ENCODE measurements at places on chromosomes 1 and 21.

DNA sequence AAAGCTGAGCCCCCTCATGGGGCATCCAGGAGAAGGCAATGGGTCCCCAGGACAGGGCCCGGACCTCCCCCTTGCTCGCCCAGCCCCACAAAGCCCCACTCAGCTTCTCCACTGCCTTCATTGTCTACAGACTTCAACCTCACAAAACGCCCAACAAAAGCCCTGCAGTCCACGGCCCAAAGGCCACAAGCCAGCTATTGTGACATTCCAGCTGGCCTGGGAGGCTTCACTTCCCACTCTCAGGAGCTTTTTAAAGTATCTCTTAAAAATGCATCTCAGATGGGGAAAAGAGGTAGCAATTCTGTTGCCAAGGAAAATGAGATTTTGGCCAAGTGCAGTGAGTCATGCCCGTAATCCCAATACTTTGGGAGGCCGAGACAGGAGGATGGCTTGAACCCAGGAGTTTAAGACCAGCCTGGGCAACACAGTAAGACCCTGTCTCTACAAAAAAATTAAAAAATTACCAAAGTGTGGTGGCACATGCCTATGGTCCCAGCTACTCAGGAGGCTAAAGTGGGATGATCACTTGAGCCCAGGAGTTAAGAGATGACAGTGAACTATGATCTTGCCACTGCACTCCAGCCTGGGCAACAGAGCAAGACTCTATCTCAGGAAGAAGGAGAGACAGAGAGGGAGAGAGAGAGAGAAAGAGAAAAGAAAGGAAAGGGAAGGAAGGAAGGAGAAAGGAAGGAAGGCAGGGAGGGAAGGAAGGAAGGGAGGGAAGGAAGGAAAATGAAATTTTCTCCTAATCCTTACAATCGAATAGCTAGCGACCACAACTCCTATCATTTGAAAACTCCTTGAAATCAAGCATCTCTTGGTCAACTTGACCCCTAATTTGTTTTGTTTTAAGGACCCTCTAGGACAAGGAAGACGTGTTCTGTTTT lies 31.4 kb upstream of the TARDBP start:
- DNase-seq = no peak

GRCh38 chr21:17540530-17540929 lies 27.7 kb downstream of the CXADR start:
- DNase-seq = no peak

DNA sequence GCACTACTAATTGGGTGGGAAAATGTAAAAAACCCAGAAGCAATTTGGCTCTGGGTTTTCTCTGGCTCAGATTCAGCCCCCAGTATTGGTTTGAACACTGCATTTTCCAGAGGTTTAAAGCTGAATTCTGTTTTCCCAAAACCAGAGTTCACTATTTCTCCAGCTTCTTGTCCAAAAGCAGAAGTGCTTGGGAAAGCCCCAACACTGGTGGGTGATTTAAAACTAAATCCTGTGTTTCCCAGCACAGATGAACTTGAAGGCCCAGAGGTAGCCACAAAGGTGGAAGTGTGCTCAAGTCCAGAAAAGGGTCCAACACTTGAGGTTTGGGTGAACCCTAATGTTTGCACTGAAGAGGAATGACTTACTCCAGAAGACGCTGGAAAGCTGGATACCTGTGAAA lies 678 bp downstream of the MCM3AP start:
- DNase-seq = no peak

DNA sequence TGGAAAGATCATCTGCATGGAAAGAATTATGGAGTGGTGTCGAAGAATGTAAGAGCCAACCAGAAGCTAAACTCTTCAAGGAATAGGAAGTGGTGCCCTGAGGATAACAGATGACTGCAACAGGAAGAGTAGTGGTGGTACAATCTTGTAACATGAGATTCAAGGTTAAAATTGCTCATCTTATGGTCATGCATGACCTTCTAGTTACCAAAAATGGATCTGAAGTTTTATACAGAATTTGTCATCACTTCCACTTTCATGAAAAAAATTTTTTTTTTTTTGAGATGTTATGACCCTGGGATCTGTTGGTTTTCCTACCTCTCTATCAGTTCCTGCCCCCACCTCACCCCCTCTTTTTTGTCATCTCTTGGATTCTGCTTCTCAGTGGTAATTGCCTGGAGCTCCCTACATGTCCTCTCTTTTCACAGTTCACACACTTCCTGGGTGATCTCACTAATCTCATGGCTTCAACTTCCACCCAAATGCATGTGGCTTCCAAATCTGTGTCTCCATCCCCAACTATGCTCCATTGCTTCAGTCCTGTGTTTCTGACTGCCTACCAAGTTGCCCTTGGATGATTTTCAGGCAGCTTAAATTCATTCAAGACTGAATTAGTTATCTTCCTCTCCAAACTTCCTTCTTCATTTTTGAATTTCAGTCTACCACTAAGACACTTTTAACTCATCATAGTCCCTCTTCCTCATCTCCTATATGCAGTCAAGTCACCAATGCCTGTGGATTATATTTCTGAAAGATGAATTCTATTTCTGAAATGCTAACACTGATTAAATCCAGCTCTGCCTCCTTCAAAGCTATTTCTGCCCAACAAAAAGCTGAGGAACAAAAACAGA lies 48.4 kb downstream of the SLAMF6 start:
- peak; percentile 54 for DNase-seq

DNA sequence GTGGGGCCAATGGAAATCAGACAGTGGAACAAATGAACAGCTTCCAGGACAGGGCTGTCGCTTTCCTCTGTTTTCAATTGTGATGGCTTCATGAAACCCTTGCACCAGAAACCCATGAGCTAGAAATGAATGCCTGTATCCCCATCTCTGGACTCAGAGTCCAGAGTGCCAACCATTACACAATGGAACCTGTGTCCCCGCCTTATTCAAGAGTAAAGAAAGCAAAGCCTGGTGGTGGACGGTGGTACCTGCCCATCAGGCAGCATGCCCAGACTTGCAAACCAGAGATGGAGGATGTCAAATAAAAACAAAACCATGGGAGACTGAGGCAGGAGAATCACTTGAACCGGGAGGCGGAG lies 4.4 kb upstream of the CAPN2 start:
- DNase-seq = no peak

- DNase-seq = no peak
Measured at GRCh38 chr1:48069662-48070395, 72.6 kb upstream of the TRABD2B start.

- no peak for DNase-seq
Measured at GRCh38 chr21:39984286-39984991, 117.2 kb downstream of the PCP4 start.

DNA sequence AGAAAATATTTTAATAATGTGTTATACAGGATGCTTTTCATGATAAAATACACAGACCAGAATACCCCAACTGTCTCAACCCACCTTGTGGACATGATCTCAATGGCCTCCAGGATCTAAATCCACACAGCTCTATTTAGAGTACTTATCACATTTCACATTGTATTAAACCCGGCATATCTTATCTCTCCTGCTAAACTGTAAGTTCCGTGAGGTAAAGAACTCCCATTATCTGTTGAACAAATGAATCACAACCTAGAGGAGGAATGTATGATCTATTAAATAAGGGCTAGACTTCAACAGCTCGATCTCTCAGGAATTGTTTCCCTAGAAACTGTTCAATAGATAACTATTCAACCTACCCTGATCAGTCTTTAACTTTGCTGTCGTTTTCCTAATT lies 6.9 kb downstream of the ETV3 start:
- DNase-seq = no peak

- no peak for DNase-seq
Measured at GRCh38 chr1:168121401-168122011, 15.2 kb downstream of the GPR161 start.

- no peak for DNase-seq
Measured at GRCh38 chr1:228747301-228747935, 12.1 kb downstream of the RHOU start.

DNA sequence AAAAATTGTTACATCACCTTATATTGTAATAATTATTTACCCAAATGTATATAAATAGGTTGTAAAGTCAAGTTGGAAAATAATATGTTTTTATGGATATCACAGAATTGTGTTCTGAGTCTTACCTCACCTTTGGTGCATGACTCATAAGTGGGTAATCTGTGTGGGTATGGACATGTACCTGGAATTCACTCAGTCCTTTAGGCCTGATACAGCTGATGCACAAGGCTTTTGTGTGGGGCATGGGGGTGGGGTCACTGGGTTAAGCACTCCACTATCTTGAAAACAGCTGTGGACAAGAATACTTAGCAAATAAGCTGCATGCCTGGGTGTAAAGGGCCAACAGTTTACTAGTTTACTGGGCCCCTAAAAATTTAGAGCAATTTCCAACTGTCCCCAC lies 34.4 kb downstream of the INKA2 start:
- DNase-seq = no peak

GRCh38 chr1:108845991-108846390 lies 10.9 kb downstream of the AKNAD1 start:
- no peak for DNase-seq

GRCh38 chr1:169387399-169387798 lies 19.4 kb downstream of the BLZF1 start:
- no peak for DNase-seq

DNA sequence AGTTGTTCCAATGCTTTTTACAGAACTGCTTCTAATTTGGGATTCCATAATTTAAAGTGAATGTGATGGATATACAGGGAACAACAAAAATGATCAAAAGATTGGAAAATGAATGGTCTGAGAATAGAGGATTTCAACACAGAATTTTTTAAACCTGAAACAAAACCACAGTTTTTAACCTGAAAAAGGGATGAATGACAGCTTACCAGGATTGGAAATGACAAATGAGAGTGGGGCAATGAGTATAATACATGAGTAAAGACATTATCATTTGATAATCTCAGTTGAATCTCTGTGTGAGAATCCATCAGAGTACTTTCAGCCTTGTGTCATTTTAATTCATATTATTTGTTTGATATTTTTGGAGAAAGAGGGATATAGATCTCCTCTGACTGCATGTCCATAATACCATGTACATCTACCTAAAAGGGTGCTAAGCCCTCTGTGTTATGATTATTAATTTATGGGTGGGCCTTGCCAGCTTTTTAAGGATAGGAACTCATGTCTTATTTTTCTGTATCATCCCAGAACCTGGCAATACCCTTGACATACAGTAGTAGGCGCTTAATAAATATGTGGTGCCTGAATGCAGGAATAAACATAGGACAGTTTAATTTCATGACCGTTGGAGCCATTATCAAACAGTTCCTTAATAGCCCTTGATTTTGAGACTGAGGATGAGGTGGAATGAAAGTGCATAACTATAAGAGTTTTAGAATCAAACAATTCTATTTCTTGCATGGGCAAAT lies 12.4 kb upstream of the ATP6V1G3 start:
- DNase-seq = no peak

DNA sequence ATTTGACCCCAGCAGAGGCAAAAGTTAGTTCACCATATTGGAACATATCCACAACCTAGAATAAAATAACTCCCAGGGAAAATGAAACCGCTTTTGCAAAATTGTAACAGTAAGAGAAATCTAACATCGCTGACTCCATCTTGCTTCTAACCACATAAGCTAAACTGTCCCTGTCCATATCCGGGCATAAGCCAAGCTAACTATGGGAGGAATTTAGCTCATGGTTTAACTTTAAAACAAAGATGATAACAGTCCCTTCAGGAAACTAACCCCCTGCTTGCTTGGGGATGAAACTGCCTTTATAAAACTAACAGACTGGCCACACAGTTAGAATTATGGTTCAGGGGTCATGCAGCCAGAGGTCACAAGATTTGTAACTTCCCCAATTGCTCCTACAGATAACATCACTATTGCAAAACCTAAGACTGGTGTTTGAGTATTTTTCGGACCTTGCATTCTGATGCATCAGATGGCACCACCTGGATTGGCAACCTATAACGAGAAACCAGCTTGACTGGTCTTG lies 46.3 kb downstream of the TESK2 start:
- DNase-seq = no peak

DNA sequence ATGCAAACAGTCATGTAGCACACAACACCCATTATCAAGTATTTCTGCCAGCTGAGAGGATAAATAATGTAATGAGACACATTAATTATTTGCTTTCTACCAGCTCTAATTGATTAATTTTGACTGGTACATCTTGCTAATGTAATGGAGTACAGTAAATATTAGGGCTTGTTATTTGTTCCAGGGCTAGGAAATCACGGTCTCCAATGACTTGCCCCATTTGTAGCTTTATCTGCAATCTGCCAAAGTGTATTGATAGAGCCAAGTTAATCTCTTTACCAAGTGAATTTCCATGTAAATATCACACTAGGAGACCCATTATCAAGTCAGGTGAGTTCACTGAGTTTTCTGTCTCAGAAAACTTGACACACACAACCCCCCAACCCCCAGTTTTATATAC lies 55.1 kb downstream of the RGS13 start:
- DNase-seq = no peak

GRCh38 chr1:55592122-55592521 lies 377.0 kb upstream of the USP24 start:
- no peak for DNase-seq

- no peak for DNase-seq
Measured at GRCh38 chr1:226033991-226034390, 28.5 kb upstream of the H3-3A start.

DNA sequence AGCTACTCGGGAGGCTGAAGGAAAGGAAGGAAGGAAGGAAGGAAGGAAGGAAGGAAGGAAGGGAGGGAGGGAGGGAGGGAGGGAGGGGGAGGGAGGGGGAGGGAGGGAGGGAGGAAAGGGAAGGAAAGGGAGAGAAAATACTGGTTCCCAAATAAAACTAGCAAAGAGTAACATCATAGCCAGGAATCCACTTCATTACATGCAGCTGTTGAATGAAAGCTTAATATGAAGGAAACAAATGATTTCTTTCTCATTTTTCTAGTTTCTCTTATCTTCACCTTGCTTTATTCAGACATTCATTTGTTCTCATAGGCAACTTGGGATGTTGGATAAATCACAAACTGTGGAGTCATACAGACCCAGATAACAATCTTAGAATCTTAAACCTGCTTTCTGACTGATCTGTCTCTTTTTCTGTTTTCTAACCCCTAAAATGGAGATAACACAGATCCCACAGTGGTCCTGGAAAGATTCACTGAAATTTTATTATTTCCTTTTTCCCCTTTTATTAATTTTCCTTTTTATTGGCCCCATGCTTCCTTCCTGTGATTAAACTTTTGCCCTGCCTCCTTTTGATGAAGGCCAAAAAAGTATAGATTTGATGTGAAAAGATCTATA lies 52.5 kb upstream of the USH2A start:
- no peak for DNase-seq

DNA sequence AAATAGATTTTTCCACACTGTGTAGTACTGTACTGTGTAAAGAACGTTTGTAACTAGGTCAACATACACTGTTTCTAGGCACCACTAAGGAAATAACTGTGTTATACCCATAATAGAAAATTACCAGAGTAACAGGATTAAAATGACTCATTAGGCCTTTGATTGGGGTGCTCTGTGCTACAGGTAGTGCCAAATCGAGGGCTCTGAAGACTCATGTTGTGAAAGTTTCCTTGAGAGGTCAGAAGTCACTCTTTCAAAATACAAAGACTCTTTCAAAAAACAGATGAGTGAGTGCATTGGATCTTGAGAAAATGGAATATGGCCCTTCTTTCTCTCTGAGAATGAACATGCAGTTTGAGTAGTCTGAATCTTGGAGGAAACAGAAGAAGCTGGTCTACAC lies 143.0 kb downstream of the MRPL39 start:
- DNase-seq = no peak

- DNase-seq = no peak
Measured at GRCh38 chr1:108209456-108210108, 9.4 kb upstream of the SLC25A24 start.

Data from B cell (primary cell).